ENCODE measurements at places on chromosomes 1 and 21.

DNA sequence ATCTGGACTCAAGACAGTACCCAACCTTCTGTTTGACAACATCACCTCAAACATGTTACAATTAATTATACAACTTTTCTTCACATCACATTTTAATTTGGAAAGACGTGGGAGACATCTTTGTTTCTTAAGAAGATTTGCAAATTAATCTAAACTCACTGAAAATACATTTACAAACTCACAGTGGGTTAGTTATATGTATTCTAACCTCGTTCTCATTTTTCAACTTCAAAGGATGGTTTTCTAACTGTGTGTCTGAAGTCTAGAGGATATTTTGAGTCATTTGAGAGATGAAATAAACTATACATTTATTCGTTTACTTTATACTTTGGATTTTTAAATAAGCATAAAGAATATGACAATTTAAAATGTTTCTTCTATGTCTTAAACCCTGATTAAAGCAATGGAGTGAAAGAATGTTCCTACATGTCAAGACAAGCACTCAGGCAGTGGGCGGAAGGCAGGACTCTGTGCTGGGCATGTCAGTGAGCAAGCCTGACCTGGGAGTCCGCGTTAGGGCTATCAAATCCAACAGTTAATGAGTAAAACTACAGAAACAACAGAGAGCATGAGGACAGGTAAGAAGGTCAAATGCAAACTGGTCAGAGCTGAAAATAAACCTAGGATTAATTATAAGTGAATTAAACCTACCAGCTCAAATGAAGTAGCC, 76.5 kb upstream of the CTTNBP2NL start:
- DNase-seq = no peak

DNA sequence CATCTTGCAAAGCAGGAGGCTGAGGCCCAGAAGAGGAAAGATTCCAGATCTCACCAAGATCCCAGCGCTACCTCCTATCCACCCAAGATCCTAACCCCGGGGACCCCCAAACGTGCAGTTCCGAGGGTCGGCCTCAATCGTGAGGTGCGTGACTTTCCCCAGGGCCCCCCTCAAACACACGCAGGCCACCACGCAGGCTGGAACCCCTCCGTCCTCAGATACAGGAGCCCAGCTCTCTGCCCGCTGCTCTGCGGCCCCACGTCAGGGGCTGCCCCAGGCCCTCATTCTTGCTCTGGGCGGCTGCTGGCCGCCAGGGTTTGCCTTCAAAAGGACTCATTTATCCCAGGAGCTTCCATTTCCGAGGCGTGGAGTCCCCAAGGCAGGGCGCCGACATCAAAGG, 39.9 kb downstream of the KRTAP10-1 start:
- DNase-seq = no peak

DNA sequence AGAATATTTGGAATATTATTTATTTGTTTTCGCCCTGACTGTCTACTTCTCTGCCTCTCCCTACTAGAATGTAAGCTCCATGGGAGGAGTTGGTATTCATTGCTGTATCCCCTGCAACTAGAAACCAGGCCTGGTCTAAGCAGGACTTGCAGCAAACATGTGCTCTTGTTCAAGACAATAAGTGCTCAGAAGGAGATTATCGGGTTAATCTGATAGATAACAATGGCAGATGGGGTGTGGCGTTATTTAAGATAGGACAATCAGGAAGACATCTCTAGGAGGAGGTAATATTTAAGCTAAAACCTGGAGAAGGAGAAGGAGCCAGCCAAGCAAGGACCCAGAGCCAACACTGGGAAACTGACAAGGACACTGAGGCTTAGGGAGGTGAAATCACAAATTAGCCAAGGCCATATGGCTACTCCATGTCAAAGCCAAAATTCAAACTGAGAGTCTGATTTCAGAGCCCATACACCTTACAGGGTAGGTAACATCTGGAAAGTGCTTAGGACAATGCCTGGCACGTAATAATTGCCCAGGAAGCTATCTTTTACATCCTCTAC, 41.5 kb downstream of the STYXL2 start:
- no peak for DNase-seq

- no peak for DNase-seq
Observed at GRCh38 chr21:35231090-35231489, 182.0 kb upstream of the RUNX1 start.

- DNase-seq = no peak
Observed at GRCh38 chr1:10900251-10900651, 103.8 kb upstream of the CASZ1 start.

DNA sequence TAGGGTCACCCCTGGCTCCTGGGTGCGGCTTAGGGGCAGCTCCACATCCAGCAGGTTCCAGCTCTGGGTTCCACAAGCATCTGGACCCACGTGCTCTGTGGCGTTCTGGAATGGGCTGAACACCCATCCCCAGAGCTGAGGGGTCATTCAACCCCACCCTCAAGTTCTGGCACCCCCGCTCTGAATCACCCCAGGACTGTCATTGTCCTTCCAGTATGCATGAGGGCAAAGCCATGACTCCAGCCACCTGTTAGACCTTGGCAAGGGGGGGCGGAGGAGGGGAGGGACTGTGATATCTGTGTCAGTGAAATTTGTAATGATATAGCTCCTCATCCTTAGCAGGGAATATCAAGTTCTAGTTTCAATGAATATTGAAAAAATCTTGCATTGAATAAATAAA, 12.3 kb downstream of the INSRR start:
- DNase-seq = no peak
